ENCODE measurements at places on chromosomes 4 and X.

GRCh38 chr4:102343964-102344519, 1.2 kb downstream of the SLC39A8 start:
- DNase-seq = no peak

DNA sequence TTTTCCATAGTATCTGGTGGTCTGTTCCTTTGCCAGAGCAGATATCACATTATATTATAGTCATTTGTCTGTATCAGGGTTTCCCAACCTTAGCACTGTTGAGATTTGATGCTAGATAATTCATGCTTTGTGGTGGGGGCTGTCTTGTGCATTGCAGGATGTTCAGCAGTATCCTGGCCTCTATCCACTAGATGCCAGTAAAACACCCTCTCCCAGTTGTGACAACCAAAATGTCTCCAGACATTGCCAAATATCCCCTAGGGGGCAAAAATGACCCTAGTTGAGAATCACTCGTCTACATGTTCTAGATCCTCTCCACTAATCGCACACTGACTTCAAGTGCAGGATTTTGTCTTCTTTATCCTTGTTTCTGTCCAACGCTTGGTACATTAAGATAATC, 160.8 kb downstream of the FANCB start:
- no peak for DNase-seq

DNA sequence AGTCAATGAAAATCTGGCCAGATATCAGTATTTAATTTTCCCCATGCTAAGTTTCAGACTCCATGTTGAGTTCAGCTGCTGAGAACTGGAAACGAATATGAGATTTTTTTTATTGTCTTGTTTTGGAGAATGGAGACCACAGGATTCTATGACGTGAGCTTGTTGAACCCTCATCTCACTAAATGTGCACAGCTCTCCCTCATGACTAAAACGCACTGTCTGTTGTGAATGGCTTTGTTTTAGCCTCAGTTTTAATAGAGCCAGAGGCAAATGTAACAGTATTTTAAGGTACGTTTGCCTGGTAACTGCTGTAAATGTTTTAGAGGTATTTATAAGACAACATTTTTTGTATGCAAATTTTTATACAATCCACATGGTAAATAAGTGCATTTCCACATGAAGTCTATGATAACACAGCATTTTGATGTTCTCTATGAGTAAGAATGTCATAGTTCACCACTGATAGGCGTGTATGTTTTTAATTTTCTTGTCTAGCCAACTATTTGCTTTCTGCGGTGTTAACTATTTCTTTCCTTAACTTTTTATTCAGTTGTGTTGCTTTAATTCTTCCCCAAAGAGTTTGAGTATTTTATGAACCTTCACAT, 1159.3 kb upstream of the TENM3 start:
- DNase-seq = no peak

- DNase-seq = no peak
These were observed 132.2 kb upstream of the SLC34A2 start for GRCh38 chr4:25523405-25523804.

GRCh38 chr4:22688236-22688635, 4.5 kb upstream of the GBA3 start:
- no peak for DNase-seq

- no peak for DNase-seq
These were observed 8.6 kb upstream of the FGF5 start for GRCh38 chr4:80257851-80258250.

- DNase-seq = no peak
These were observed 909 bp downstream of the RTL5 start for GRCh38 chrX:72130762-72131250.

- no peak for DNase-seq
These were observed 15.1 kb downstream of the CBR4 start for GRCh38 chr4:168994958-168995357.

GRCh38 chr4:38154252-38154651, 194.1 kb downstream of the PTTG2 start:
- DNase-seq = no peak

- no peak for DNase-seq
These were observed 628.9 kb downstream of the TLL1 start for GRCh38 chr4:166501941-166502382.

DNA sequence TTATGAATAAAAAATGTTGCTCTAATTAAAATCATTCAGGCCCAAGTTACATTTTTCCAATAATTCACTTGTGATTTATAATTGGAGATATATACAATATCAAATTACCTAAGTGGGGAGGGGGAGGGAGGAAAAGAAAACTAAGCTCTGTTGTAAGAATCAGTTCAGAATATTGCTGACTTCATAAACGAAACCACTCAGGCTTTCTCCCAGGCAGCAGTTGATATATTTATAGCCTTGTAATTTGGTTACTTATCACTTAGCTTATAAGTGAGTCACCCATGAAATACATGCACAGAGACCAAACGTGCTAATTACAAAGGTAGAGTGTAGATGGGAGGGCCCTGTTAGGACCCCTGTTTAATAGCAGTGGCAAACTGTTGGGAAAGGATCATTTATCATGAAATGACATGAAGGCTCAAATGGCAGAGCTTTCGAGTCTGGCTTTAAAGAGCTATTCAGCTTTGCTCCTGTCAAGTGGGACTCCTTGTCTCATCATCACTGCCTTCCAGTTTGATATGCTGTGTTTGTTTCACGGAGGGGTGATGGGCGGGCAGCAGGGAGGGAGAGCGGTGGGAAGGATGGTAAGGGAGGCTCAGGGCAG, 105.6 kb upstream of the PGRMC2 start:
- DNase-seq = no peak

- no peak for DNase-seq
These were observed 7.6 kb upstream of the DUSP9 start for GRCh38 chrX:153639177-153640044.

DNA sequence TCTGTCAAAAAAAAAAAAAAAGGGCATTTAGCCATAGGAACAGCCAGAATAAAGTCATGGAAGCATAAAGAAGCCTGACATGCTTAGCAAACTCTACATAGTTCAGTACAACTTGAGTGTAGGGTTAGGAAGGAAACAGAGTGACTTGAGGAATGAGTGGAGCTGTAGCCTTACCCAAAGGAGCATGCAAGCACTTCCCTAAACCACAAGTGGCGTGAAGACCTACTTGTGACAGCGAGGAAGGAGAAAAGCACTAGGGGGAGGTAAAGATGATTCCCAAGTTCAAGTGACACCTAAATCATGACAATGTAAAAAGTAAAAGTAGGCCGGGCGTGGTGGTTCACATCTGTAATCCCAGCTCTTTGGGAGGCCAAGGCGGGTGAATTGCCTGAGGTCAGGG, 21.8 kb upstream of the IQSEC2 start:
- DNase-seq = no peak

- no peak for DNase-seq
These were observed 56.3 kb upstream of the NOCT start for GRCh38 chr4:138959097-138959815.

DNA sequence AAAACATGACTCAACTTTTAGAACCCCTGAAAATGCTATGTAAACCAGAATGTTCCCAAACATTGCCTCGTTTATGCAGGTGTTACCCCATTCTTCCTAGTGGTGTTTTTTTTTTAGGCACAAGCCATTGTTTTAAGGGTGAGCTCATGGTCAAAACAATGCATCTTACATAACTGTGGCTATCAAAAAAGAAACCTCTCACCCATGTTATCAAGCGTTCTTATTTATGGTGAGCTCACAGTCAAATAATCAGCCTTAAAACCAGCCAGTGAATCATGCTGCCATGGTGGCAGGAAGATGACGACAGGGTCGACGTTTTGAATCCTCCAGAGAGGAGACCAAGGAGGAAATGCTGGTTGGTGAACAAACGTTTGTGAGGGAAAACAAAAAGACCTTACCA, 195.2 kb downstream of the KDR start:
- DNase-seq = no peak

DNA sequence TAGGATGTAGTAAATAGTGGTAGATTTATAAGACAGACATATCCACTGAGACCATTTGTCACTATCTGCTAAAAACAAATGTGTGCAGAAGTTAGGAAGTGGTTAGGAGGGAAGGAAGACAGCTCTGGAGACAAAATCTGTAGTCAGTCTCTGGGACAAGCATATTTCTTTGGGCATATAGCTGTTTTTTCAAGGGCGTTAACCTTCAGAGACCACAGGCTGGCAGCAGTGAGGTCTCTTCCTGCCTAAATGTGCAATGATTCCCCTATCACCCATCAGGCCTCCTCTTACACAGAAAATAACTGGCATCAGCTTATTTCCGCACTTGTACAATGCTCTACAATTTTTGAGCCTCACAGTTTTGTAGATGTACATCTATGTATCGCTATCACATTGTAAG, 6.5 kb downstream of the TMEM150C start:
- DNase-seq = no peak

DNA sequence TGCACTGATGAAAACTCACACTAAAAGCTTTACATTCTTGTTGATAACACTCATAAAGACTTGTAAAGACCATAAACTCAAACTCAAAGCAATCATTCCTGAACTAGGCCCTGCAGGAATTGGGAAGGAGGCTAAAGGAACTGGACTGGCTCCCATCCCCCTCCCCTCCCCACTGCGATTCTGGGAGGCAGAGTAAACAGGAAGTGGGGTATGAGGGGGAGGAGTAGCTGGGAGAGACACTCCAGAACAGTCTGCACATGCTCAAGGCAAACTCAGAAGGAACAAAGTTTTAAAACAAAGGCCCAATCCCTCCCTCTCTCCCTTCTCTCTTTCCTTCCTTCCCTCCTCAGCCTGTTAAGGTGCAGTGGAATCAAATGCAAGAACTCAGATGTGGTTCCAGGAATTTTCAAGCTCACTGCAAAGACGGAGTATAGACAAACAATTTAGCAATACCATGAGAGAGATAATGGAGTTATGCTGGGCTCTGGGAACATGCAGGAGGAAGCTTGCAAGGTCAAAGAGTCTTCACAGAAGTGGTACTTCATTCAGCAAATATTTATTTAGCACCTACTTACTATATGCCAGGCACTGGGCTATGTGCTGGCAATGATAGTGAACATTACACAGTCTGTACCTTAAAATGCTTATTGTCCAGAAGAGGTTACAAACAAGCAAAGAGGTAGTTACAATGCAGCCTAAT, 15.9 kb downstream of the MID1IP1 start:
- no peak for DNase-seq

GRCh38 chrX:118220509-118220908, 103.9 kb upstream of the KLHL13 start:
- no peak for DNase-seq

- no peak for DNase-seq
These were observed 18.2 kb downstream of the ADD1 start for GRCh38 chr4:2861631-2862436.

- no peak for DNase-seq
These were observed 56.7 kb downstream of the IGFBP7 start for GRCh38 chr4:57053508-57053907.

- no peak for DNase-seq
These were observed 67.4 kb downstream of the EGF start for GRCh38 chr4:109979920-109980717.

DNA sequence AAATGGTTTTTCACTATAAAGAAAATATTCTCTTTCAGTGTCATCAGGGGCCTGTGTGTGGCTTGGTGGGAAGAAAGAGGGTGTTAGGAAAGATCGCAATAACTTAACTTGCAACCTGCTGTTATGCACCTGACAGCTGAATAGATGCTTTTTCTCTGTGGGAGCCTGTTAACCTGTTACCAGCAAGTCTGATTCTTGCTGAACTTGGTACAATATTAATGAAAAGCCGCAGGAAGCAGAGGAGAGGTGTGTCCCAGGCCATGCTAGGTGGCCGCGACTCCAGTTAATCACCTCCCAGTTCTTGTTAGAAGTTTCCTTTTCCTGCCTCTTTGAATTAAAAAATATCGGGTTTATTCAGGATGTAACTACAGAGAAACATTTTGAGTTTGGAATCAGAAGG, 494.8 kb upstream of the AGA start:
- no peak for DNase-seq

GRCh38 chrX:37905436-37906147, 58.2 kb upstream of the DYNLT3 start:
- no peak for DNase-seq

DNA sequence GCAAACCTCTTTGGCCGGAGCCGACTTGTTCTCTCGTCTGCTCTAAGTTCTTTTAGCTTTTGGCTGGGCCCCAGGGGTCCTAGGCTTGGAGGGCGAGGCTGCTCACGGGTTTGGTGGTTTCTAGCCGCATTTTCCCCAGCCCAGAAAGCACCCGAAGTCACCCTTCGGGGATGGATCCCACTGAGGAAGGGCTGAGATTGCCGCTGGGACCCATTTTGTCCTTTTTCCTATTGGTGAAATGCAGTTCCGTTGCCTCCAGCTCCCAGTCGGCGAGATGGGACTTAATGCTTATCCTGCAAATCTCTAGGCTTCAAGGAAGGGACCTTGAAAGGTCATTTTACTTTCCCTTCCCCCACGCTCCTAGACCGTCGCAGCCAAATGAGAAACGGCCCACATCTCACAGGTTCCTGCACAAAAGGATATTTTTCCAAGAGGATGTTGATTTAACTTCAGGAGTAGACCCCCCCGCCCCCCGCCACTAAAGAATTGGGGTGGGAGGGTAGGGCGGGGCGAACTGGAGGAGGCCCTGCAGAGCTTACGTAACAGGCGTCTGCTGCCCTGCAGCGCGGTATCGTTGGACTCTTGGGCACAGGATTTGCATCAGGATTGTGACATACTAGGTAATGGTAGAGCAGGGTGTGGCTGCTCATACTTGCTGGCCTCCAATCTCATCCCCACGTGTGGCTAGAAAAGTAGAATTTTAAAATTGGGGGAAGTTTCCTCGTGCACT, 564 bp downstream of the PGK1 start:
- peak; percentile 30 for DNase-seq

GRCh38 chrX:28022371-28022770, 41.1 kb upstream of the DCAF8L1 start:
- no peak for DNase-seq

DNA sequence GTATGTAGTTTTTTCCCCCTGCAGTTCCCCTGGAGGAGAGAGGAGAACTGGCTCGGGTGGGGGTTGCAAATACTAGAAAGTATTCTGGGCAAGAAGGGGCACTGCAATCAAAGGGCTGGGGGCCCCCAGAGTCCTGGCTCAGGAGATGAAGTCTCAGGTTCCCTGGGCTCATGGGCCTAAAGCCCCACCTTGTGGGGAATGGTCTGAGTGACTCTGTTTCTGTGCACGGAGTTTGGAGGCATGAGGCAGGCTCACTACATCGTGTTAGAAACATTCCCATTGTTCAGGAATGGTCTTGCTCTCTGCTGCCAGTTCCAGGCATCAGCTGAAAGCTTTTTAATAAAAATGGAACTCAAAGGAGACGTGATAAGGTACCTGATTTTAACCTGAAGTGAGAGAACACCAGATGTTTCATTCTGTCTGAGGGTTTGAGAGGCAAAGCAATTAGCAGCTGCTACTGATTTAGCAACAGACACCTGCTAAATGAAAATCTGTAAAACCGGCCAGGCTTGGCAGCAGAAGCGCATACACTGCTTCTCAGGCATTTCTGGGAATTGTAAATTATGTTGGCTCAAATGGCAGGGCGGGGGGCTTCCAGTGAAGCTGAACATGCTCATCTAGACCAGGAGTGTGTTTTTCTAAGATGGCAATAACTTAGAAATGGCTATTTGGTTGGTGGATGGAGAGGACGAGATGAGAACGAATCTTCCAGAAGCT, 122.7 kb downstream of the TMEM164 start:
- DNase-seq = no peak

Data from effector memory CD4-positive, alpha-beta T cell (primary cell).